ENCODE measurements at places on chromosomes 6 and 20.

GRCh38 chr6:34597605-34598353 is 41.6 kb upstream of the SPDEF start:
- DNase-seq = no peak

DNA sequence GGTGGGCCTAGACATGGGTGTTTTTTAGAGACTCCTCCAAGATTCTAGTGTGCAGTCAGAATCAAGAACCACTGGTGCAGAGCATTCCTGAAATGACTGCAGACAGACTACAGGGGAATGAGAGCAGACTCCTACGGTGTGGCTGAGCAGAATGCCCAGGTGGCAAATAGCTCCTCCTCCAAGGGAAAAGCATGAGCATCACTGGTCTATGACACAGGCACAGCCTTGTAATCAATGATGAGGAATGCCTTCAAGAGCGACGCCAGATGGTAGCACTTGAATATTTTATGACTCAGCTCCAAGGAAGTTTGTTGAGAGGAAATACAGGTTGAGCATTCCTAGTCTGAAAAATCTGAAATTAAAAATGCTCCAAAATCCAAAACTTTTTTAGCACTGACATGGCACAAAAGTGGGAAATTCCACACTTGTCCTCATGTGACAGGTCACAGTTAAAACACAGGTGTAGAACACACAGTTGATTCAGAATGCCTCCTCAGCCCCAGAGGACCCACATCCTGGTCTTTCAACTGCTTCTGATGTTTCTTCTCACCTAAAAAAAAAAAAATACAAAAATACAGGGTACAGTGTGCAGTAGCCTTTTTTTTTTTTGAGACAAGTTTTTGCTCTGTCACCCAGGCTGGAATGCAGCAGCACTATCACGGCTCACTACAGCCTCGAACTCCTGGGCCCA is 10.6 kb upstream of the FAM8A1 start:
- no peak for DNase-seq

DNA sequence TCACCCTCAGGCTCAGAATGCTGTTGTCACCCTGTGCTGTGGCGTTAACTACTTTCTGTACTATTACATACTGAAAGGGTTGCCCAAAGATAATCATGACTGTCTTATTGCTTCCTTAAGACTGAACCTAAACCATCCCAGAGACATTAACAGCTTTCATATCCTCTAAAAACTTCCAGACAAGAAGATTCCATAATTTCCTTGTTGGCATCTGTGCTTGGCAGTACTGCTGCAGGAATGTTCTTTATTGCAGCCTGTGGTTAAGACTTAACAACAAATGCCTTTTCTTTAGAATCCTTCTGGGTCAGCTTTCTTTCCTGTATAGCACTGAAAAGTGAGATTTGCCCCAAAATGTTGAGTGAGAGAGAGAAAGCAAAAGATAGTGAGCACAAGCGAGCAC is 109.7 kb downstream of the GJA10 start:
- no peak for DNase-seq

- DNase-seq = no peak
These were observed 43.5 kb downstream of the NT5E start for GRCh38 chr6:85493389-85493788.

GRCh38 chr6:36984581-36985416 is 1.2 kb downstream of the MTCH1 start:
- no peak for DNase-seq

- no peak for DNase-seq
These were observed 188.5 kb downstream of the CD109 start for GRCh38 chr6:73884540-73884939.

- DNase-seq = no peak
These were observed 157.2 kb downstream of the PTPRK start for GRCh38 chr6:128363020-128363813.

DNA sequence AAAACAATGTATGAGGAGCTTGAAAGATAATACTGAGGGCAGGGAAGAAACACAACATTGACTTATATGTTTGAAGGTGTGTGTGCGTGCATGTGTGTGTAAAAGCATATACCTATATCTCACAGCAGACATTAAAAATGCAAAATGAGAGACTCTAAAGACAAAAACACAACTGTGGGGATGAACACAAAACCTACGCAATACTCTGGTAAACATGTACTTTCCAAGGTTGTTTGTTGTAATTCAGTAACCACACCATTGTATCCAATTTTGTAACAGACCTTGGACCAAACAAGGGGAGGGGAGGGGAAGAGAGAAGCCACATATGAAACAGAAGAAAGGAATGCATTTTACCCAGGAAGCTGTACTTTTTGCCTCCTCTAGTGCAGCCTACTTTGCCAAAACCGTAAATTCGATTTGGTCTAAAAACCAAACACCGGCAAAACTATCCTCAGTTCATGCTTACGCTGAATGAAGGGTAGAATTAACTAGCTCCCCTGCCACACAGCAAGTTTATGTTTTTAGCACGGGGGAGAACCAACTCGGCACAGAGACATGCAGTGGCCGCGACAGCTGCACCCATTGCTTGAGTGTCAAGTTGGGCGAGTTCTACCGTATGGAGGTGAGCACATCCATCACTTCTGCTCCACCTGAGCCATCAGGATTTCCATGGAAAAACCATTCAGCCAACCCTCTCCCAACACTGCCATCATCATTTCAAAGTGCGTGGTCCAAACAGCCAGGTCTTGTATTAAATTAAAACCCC is 50.0 kb downstream of the CNKSR3 start:
- DNase-seq = no peak

GRCh38 chr6:22411376-22412105 is 114.7 kb upstream of the PRL start:
- no peak for DNase-seq

DNA sequence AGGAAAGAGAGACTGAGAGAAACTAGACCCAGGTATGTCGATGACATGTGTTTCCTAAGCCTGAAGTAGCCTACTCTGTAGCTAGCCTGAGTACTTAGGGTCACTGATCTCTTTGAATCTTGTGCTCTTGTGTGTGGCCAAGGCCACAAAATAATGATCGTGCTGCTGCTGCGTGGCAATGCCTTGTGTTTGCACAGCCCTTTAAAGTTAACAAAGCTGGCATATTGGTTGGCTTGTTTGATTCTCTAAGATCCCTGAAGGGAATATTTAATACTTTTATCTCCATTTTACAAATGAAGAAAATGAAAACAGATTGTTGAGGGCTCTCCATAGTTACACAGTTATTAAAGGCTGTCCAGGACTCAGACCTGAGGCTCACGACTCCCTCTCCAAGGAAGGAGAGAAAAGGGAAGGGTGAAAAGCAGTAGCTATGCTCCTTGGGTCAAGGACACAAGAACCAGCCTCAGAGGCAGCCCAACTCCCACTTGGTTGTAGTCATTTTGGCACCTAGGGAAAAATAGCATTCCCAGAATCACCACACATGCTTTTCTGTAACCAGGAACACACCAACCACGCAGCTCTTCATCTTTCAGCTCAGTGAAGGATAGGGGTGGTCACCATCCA is 130.7 kb downstream of the LRFN2 start:
- no peak for DNase-seq

GRCh38 chr6:138124096-138124495 is 16.9 kb upstream of the PERP start:
- DNase-seq = no peak

DNA sequence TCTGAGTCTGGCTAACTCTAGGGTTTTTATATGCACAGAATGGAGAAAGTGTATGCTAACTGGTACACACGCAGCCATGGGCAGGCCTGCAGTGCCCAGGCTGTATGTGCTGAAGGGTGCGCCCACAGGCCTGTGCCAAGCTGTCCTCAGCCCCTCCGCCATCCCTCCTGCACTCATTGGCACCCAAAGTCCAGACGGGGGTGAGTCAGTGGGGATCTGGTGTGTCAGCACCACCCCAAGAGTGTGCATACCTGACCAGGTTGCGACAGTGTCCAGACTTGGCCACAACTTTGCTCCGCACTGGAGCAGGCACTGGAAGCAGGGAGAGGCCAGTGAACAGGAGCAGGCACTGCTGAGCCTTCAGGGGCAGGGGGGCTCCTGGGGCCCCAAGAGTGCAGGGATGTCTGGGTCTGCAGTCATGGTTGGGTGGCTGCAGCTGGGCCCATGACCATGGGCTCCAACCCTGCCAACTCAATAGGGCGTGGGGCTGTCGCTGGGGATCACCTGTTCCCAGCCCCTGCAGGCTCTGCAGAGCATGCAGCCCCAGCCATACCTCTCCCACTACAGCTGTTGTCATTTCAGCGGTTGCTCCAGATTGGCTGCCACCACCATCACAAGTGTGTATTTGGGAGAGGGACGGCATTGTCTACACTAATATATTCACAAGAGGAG is 717.8 kb downstream of the EPHA7 start:
- no peak for DNase-seq

DNA sequence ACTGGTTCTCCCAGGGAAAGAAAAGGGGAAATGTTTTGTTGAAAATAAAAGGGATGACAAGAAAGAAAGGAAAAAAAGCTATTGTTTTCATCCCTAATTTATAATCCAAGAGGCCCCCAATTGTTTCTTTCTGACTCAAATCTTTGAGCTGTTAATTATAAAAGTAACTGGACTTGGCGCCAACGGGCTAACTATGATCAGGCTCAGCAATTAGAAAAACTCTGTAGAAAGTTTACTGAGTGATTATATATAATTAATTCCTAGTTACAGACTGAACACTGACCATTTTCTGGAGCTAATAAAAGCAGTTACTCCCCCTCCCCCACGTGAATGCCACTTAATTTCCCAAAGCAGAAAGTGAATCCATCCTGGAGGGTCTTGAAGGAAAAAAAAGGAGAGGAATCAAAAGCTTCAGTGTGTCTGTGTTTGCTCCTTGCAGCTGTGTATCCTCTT is 3.2 kb downstream of the ZMYND8 start:
- no peak for DNase-seq

- DNase-seq = no peak
These were observed 66.3 kb downstream of the MAP7 start for GRCh38 chr6:136483906-136484305.

- DNase-seq = no peak
These were observed 327.5 kb downstream of the SYNE1 start for GRCh38 chr6:152309648-152310047.

- DNase-seq = no peak
These were observed 60.7 kb upstream of the BTN3A2 start for GRCh38 chr6:26304213-26304796.

GRCh38 chr20:49691818-49692568 is 21.7 kb downstream of the B4GALT5 start:
- DNase-seq = no peak

DNA sequence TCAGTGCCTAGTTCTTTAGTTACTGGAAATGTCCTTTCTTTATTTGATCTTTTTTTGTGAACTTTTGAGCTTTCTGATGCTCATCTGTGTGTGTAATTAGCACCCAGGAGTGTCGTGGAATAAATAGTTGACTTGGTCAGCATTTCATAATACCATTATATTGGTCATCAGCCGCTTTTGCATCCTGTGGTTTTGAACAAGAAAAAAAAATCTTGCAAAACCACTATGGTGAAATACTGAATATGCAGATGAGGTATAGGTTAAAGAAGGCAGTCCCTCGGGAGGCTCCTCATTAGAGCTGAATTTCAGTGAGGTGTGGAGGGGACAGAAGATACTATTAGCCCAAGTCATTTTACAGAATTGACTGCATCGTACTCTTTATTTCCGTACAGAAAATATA is 90.1 kb downstream of the FOXO3 start:
- DNase-seq = no peak

GRCh38 chr6:29916741-29917140 is 25.6 kb upstream of the HLA-A start:
- no peak for DNase-seq

- no peak for DNase-seq
These were observed 22.2 kb downstream of the RNF24 start for GRCh38 chr20:3993109-3993508.

GRCh38 chr6:52548353-52548713 is 28.5 kb downstream of the TRAM2 start:
- DNase-seq = no peak

- DNase-seq = no peak
These were observed 119.6 kb downstream of the PXDC1 start for GRCh38 chr6:3631877-3632276.

DNA sequence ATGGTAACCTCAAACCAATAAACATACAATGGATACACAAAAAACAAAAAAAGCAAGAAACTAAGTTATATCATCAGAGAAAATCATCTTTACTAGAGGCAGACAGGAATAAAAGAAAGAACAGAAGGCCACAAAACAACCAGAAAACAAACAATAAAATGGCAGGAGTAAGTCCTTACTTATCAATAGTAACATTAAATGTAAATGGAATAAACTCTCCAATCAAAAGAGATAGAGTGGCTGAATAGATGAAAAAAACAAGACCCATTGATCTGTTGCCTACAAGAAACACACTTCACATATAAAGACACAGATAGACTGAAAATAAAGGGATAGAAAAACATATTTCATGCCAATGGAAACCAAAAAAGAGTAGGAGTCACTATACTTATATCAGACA is 81.3 kb upstream of the GJE1 start:
- no peak for DNase-seq

DNA sequence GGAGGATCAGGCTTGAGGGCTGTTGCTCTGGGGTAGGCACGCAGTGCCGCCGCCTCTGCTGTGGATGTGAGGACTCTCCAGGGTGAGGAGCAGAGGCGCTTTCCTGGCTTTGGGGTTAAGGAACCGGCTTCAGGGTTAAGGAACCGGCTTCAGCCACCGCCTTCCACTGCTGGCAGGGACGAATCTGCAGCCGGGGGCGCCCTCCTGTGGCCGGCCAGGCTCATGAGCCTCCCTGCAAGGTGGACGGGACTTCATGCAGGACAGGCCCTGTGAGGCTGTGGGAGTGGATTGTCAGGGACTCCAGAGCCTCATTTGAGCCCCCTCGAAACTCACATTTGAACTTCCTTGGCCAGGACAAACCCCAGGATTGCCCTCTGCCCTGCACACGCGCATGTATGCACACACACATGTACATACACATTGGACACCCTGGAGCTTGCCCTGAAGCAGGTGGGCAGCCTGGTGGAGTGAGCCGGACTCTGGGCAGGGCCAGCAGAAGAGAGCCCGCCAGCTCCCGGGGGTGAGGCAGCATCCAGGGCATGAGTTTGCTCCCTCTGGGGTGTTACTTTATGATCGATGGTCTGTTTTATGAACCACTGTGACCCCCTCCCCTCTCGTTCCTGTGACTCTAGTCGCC is 146.9 kb downstream of the PHACTR3 start:
- DNase-seq = peak; percentile 92

DNA sequence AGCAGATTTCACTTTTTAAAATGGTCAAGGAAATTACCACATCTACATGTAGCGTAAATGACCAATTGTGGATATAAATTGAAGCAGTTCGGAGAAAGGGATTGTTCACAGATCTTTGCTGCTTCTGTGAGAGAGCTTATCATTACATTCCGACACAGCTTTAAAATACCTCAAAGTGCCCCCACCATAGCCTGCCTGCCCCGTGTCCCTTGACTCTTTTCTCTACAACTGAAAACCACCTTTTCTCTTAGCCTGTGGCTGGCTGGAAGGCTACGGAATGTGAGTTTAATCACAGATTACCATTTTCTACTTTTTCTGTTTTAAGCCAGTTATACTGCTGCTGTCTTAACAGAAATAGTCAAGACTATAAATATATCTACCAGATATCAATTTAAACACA is 347.2 kb upstream of the MAP3K7 start:
- no peak for DNase-seq

GRCh38 chr6:116522896-116523295 is 11.5 kb downstream of the CALHM5 start:
- no peak for DNase-seq

- DNase-seq = no peak
These were observed 59.0 kb downstream of the ANKRD60 start for GRCh38 chr20:58169450-58169849.

- DNase-seq = no peak
These were observed 165.2 kb upstream of the AGPAT4 start for GRCh38 chr6:161439093-161439492.
